ENCODE measurements at places on chromosomes 11 and 22. TPM values are rescaled to one million over a fixed set of nuclear protein-coding genes. Genes with fewer than 3 reads are reported as not detected.

DNA sequence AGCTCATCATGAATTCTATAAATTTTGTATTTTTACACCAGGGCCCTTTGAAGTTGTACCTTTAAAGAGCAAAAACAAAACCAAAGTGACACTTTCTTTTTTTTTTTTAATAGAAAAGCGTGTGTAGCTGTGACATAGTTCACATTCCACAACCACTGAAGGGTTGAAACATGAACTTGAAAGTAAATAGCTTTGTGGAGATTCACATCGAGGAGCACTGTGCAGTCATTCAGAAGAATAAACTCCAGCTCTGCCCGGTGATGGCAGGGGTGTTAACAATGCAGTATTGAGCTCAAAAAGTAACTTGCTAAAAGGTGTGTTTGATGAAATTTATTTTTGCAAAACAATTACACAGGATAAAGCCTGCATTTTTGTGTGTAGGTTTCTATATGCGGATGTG lies 1166.2 kb downstream of the TBC1D22A start:
- no peak for DNase-seq

- no peak for DNase-seq
Measured at GRCh38 chr11:41878095-41878494, 418.6 kb upstream of the LRRC4C start.

DNA sequence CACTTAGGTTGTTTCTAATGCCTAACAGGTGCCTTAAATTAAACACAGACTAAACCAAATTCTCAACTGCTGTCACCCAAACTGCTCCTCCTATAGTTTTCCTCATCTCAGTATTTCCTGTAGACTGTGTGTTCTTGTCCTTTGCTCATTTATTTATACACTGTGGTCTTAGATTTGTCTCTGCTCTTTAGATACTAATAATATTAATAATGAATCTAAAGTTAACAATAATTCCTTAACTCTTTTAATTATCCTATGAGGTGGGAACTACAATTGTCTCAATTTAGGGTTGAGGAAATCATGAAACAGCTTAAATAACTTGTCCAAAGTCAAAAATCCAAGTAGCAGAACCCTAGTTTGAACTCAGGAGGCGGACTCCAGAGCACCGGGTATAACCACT lies 43.9 kb upstream of the YPEL1 start:
- no peak for DNase-seq

DNA sequence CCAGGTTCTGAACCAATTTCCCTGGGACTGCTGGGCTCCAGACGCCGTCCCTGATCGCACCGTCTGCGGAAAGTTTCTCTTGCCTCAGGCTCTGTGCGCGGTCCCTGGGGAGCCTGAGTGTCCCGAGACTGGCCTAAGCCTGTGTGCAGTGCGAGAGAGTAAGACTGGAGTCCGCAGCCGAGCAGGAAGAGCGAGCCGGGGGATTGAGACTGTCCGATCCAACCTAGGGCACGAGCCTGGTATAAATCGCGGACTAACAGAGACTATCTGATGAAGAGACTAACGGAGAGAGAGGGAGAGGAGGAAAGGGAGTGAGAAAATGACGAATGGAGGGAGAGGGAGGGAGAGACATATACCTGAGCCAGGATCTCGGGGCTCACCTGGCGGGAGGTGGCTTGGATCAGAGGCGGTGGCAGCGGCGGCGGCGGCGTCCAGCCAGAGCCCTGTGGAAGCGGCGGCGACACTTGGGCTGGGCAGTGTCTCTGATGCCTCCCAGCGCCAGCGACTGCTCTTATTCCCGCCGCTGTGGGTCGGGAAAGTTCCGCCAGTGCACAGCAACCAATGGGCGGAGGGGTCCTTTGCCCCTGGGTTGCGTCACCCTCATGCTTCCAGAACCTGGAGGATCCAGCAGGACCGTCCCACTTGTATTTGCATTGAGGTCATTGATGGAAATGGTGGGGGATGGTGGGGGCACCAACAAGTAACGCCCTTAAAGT lies at the start of gene CALCA:
TSS of gene CALCA (minus strand) at position 487 of the 716 bp plus-strand sequence. CDS start 1,159 bp downstream, outside the sequence.
- no peak for DNase-seq

DNA sequence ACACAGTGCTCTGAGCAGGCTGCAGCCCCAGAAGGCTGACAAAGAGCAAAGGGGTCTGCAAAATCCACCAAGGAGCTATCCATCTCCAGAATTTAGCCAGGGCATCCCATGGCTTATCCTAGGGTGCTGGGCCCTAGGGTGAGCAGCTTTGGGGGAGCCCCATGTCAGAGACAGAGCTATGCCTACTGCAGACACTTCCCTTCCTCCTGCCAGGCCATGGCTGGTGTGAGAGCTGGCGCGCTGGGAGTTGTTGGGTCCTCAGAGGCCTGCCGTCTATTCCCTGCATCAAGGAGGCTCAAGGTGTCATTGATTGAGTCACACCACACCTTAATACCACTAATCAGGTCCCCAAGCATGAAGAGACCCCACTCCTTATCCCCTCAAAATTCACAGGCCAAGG lies 85.3 kb upstream of the TP53I11 start:
- DNase-seq = no peak

DNA sequence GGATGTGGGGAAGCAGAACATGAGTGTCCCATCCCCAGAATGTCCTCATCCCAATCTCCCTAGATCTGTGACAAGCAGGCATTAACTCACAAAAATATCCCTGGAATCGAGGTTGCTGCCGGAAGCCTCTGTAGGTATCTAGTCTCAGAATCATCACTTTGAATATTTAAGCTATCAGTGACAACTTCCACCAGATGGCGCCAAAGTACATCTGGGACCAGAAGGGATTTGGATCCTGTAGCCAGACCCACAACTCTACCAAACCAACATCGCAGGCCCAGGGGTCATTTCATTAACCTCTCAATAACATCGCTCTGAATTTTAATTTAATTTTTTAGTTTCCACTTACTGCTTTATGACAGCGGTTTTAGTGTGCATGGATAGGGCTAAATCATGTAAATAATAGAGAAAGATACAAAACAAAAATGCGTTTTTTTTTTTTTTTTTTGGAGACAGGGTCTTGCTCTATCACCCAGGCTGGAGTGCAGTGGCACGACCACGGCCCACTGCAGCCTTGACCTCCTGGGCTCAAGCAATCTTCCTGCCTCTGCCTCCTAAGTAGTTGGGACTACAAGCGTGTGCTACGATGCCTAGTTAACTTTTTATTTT lies 1.1 kb upstream of the EXT2 start:
- no peak for DNase-seq

GRCh38 chr11:71490731-71491390 lies 36.2 kb upstream of the KRTAP5-7 start:
- DNase-seq = no peak

DNA sequence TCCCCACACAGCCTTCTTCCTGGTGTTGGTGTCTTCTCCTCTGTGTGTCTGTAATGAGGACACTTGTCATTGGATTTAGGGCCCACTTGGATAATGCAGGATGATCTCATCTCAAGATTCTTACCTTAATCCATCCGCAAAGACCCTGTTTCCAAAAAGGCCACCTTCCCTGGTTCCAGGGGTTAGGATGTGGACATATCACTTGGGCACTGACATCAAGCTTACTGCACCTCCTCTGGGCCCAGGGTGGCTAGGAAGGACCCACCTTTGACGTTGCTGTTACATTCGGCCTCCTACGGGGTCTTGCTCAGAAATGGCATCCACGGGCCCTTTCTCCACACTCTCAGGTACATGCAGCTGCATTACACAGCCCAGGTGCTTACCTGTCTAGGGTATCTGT lies 535.9 kb downstream of the BRD1 start:
- no peak for DNase-seq

GRCh38 chr11:74354036-74354435 lies 42.6 kb upstream of the P4HA3 start:
- DNase-seq = no peak

DNA sequence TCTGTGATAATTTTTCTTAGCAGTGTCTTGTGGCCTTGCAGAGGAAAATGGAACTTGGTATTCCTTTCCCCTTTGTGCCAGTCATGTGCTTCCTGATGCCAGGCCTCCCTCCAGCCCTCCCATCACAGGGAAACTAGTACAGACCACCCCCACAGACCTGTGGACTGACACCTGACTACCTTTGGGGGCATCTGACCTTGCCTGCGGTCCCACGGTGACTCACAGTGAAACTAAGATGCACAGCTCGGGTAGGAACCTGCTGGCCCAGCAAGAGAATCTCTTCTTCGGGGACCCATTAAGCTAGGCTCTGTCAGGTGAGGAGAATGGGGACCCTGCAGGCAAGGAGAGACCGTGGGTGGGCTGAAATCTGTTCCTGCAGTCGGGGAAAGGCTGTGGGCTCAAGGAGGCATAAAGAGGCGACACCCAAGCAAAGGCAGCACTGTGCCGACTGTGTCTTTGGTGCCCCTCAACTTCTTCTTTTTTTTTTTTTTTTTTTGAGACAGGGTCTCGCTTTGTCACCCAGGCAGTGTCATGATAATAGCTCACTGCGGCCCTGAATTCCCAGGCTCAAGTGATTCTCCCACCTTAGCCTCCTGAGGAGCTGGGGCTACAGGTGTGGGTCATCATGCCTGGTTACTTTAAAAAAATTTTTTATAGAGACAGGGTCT lies 20.8 kb upstream of the PEX26 start:
- no peak for DNase-seq

GRCh38 chr22:48224332-48224731 lies 1461.9 kb downstream of the TBC1D22A start:
- no peak for DNase-seq

The TBX10 gene
- not detected for polyA plus RNA-seq

The SLC22A12 gene
- not detected for polyA plus RNA-seq

The ZNF74 gene
- 4.5 TPM for polyA plus RNA-seq

The GLB1L2 gene
- polyA plus RNA-seq = 0.18 TPM

The MMP12 gene
- 0.38 TPM for polyA plus RNA-seq

The SLC15A3 gene
- 14.1 TPM for polyA plus RNA-seq

The POTEH gene
- polyA plus RNA-seq = not detected

The LARGE2 gene
- 0.05 TPM for polyA plus RNA-seq
